Left cardiac atrium (tissue), 4 donors: ENCODE measurements at places on chromosomes 6 and 20.

GRCh38 chr6:53439556-53439955 lies 90.8 kb upstream of the ELOVL5 start:
- DNase-seq, result no peak

DNA sequence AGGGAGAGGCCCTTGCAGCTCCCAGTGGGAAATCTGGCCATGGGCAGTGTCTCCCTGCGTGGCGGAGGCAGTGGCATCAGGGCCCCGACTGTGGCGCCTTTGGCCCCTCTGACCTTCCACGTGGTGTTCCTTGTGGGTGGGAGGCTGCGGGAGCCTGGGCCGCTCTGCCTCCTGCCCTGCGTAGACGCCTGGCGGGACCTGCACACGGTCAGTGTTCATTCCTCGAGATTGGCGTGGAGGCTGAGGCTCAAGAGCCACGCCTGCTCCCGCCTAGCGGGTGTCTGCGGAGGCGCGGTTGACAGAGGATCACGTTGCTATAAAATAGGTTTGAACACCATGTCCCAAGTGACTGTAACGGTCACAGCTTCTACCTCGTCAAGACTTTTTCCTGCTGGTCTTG lies 14.0 kb downstream of the COL9A3 start:
- DNase-seq, result no peak

DNA sequence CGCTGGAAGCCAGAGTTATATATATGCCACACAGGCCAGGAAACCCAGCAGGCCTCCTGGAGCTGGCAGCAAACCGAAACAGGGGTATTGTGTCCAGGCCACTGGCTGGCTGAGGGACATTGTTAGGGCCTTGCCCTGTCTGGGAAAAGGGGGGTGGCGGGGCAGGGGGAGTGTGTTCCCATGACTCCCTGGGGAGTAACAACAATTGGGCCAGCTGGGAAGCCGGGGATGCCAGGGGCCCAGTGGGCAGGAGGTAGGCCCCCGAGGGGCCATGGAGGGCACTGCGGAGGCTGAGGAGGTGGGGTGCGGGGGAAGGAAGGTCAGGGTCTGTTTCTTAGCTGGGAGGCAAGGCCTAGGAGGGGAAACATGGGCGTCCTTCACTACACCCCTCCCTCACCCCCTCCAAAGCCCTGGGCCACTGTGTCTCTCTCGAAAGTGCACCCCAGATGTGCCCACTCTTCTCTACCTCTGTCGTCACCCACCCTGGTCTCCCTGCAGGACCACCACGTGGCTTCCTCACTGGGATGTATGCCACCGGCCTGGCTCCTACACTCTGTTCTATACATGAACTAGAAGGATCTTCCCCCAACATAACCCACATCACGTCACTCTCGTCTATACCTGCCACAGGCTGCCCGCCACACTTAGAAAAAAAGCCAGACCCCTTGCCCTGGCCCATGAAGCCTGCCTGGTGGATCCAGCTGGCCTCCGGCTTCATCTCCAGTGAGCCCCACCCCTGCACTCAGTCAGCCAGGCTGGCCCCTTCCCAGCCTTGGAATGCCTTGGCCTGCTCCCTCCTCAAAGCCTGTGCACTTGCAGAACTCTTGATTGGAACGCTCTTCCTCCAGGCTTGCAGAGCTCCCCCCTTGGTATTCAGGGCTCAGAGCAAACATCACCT lies 7.8 kb upstream of the E2F1 start:
- peak; percentile 61 for DNase-seq

DNA sequence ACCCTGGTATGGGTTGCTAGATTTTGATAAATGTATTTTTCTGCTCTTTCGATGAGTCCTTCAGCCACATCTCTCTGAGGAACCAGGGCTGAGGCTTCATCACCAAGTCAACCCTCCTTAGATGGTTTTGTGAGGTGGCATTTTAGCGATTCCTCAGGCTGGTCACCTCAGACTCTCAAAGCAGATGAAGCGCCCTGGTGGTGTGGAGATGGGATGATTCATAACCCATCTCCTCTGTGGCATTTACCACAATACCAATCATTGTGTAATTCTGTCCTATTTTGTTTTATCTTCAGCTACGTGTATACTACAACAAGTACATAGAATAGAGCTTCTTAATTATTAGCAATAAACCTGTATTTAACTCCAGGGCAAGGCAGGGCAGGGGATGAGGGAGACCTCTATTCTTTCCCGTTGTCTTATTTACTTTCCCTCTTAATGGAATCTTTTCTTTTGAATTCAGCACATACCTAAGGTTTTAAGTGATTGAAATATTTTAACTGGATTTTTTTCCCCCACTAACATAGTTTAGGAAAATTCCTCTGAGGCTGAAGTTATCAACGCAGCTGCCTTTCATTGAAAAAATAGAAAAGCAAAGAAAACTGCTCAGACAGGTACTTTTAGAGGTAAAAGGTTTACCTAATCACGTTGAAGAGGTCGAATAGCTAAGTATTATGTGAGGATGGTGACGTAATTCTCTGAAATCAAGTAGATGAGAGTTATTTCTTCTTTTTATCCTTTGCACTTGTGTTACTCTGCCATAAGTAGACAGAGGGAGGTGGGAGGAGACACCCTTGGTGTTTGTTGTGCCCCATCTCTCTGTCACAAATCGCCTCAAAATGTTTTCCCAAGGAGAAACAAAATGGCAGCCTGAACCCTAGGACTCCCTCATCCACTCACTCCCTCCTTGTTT lies 57.4 kb upstream of the EDN3 start:
- DNase-seq, result no peak

DNA sequence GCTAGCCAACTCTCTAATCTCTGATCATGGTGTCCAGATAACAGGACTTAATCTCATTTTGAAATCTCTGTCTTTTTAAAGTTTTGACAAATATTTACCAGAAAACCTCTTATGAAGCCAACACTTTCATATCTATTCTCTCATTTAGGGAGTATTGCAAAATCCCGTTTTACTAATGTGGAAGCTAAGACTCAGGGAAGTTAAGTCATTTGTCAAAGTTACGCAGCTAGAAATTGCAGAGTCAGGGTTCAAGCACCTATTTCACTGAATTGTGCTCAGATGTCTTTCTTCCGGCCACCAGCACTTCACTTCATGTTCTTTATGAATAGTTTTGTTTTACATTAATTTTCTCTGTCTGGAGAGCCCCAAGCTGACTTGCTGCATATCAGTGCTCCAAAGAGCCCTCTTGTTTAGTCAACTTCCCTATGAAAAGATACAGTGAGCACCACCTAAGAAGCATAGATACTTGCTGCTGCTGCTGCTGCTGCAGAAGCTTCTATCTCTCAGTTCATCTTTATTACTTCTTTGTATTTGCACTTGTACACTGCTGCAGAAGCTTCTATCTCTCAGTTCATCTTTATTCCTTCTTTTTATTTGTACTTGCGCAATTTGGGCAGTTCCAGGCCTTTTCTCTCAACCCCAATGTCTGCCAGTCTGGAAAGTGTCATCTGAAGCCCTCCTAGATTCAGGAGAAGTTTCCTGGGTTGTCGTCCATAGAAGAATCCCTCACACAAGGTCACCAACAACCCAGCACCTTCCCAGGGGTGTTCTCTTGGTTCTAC lies 329.7 kb downstream of the MAFB start:
- no peak for DNase-seq

DNA sequence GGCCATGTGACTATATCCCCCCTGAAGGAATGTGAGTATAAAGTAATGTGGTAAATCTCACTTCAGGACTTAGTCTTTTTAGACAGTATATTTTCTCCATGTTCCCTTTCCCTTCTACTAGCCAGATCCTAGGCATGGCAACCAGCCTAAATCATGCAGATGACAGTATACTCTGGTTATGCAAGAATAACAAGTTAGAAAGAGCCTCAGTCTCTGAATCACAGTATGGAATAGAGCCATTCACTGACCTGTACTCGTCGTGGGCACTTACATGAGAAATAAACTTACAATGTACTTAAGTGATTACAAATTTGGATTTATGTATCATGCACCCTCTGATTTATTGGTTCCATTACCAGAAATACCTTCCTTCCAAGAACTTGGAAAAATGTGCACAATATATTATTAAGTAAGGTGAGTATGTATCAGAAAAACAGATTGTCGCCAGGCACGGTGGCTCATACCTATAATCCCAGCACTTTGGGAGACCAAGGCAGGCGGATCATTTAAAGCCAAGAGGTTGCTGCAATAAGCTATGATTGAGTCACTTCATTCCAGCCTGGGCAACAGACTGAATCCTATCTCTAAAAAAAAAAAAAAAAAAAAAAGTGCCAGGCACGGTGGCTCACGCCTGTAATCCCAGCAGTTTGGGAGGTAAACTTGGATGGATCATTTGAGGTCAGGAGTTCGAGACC lies 25.1 kb upstream of the FAM8A1 start:
- no peak for DNase-seq

- DNase-seq, result no peak
Measured at GRCh38 chr20:19756761-19757486, 1.1 kb upstream of the RIN2 start.

GRCh38 chr6:83257791-83258190 lies 64.6 kb downstream of the RWDD2A start:
- no peak for DNase-seq

GRCh38 chr6:108782179-108783041 lies 65.8 kb upstream of the ARMC2 start:
- DNase-seq, result peak; percentile 85

DNA sequence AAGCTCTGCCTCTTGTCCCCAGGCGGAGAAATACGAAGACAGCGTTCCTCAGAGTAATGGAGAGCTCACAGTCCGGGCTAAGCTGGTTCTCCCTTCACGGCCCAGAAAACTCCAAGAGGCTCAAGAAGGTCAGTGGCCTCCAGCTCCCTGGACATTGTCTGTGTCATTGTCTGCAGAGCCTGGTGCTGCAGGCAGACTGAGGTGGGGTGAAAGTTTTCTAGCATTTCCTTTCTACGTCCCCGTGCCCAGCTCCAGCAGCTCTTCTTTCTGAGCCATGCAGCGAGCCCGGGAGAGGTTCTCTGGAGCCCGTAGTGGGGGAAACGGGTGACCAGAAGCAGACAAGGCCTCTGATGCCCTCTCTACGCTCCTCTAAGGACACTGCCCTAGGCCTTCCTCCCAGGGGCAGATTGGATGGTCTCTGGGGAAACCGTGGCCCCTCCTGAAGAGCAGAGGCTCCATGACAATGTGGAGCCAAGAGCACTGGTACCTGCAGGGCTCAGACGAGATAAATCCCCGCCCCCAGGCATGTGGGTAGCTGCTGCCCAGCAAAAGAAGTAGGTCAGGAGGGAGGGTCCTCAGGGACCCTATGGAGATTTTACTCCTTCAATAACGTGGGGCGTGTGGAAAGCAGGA lies 58.4 kb downstream of the EZR start:
- DNase-seq, result no peak

DNA sequence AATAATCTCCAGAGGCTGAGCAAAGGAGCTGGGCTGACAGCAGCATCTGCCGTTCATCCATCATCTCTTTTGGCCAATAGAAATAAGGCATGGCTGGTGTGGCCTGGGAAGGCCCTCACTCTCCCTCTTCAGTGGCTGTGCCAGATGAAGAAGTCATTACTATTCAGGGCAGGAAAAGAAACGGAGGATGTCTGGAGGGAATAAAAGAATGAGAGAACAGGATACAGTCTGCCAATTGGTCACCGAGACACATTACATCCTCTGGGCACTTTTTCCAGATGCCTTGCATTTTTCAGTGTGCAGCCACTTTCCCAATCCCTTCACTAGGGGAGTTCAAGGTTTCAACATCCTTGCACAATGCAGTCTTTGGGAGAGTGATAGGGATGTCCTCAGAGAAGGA lies 32.2 kb upstream of the VGLL2 start:
- no peak for DNase-seq

GRCh38 chr20:21862956-21863355 lies 157.5 kb downstream of the PAX1 start:
- DNase-seq, result no peak

DNA sequence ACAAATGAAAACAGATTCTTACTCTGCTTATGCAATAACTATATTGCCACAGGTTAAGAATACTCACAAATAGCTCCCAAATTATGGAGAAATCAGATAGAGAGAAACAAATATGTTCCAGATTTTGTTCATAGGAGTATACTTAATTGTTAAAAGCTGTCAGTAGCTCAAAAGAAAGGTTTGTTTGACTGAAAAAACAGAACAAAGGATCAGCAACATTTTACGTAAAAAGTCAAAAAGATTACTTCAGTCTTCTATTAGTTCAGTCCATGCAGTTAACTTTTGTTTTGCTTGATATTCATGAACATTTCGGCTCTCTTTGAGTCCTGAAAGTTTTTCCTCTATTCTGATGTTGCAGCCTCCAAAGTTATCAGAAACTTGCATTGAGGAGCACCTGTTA lies 13.4 kb upstream of the NANP start:
- DNase-seq, result no peak

DNA sequence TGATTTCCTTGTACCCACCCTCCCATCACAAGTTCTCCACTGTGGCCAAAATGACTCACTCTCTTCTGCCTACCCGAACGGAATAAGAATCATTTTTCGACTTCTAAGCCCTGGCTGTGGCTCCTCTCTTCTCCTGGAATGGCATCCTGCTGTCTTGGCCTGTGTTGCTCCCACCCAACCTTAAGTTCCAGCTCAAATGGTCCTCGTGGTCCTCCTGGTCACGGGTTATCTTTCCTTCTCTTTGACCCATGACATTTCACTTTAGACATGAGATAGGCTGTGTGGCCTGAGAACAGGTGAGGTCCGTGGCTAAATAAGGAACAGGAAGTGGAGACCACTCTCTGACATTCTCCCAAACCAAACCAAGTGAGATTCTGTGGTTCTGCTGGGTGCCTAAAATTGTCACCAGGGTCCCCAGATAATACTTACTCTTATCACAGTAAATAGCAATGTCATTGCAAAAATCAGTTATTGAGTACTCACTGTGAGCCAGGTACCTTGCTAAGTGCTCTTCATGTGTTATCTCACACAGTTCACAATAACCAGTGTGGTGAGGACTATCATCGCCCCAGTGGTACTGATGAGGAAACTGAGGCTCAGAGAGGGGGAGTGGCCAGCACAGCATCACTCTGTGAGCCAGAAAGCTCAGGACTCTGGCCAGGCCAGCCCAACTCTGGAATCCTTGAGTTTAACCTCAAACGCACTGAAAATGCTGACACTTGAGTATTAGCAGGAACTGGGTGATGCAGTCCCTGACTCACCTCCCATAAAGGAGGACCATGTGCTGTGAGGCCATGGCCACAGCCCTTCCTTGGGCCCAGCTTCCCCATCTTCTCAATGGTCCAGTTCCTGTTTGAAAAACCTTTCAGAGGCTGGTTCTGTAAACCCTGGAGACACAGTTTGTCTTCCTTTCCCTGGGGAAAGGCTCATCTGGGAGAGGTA lies 74.8 kb upstream of the SIRPA start:
- no peak for DNase-seq

GRCh38 chr6:1003394-1004160 lies 308.3 kb upstream of the FOXQ1 start:
- no peak for DNase-seq
